Natural killer cell (primary cell): ENCODE measurements at places on chromosomes 7 and 10. TPM values are rescaled to one million over a fixed set of nuclear protein-coding genes. Genes with fewer than 3 reads are reported as not detected.

The LRRC18 gene
- total RNA-seq: not detected

The OR9A2 gene
- not detected for total RNA-seq

The PAX4 gene
- total RNA-seq: not detected

The ARHGEF5 gene
- total RNA-seq: 1.2 TPM

The NUTM2A gene
- 1.5 TPM for total RNA-seq

The METTL27 gene
- 1.2 TPM for total RNA-seq

The FRG2B gene
- total RNA-seq: not detected

The ENKUR gene
- 0.48 TPM for total RNA-seq

The NUB1 gene
- total RNA-seq: 110 TPM

The KLF14 gene
- not detected for total RNA-seq

The WDFY4 gene
- total RNA-seq: 3.5 TPM

The DYDC2 gene
- not detected for total RNA-seq

The ADK gene
- 14.1 TPM for total RNA-seq

The ZNF503 gene
- total RNA-seq: 0.73 TPM

The HMX2 gene
- not detected for total RNA-seq

The PGAM2 gene
- 1.9 TPM for total RNA-seq

The ARMC3 gene
- not detected for total RNA-seq
